ENCODE measurements at places on chromosomes 12 and 14. TPM values are rescaled to one million over a fixed set of nuclear protein-coding genes. Genes with fewer than 3 reads are reported as not detected.

The SDR9C7 gene
- total RNA-seq: not detected

GRCh38 chr12:91852634-91853033 lies 293.0 kb downstream of the BTG1 start:
- DNase-seq: no peak

The TROAP gene
- total RNA-seq: 1.3 TPM

The EPS8 gene
- total RNA-seq: 3.1 TPM

DNA sequence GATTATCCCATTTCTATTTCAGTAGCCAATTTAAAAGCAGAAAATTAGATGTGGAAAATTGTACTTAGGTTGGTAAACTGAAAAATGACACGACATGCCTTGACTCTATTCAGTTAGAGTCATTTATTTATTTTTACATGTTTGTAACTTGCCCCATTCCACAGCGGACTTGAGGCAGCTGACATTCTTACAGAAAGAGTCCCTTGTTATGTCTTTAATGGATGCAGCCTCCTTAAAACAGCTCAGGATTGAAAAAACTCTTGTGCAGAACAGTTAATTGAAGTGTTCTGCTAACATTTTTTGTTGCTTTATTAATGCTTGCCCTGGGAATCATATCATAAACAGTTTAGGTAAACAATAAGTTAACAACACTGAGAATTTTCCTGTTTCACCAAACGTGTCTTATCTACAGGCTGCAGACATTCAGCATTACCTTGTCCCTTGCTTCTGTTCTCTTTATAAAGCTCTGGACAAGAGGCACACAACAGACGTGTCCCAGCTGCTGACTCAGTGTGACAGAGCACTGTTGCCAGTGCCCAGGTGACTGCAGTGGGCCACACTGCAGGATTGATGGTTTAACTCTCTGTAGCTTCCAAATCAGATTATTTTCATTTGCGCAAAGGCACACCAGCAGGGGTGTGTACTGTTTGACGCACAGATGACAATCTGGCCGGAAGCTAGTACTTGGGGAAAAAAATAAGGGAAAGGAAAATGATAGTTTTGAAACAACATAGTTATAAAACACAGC lies 101.6 kb downstream of the PELI2 start:
- DNase-seq: no peak

GRCh38 chr12:52413782-52414345 lies 7.7 kb upstream of the KRT82 start:
- no peak for DNase-seq

DNA sequence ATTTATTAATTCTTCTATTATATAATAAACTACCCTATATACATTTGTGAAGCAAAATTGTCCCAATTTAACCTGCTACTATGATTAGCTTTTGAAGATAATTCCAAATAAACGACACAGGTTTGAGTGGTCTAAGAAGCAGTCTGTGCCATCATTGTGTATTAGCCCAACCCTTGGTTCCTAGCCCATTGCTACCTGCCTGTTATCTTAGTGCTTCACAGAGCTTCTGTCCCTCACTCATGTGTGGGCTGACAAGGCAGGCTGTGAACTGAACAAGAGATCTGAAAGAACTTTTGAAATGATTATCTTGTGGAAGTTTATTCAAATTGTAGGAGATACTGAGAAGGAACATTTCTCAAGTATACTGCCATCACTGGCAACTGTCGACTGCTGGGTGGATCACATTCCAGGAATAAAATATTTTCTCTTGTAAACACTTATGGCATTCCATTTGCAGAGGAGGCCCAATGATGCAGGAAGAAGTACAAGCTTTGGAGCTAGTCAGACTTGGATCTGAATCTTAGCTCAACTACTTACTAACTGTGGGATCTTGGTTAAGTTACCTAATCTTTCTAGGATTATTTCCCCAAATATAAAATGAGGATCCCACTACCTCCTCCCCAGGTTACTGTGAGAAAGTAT lies 7.8 kb upstream of the MTERF2 start:
- no peak for DNase-seq

The GUCY2C gene
- total RNA-seq: not detected

DNA sequence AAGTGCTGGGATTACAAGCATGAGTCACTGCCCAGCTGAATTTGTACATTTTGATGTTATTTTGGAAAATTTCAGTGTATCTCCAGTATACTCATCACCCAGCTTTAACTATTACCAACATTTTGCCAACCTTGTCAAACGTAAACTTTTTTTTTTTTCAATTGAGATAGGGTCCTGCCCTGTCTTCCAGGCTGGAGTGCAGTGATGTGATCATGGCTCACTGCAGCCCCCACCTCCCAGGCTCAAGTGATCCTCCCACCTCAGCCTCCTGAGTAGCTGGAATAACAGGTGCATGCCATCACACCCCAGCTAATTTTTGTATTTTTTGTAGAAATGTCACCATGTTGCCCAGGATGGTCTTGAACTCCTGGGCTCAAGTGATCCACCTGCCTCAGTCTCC lies 29.2 kb downstream of the MDM2 start:
- no peak for DNase-seq

The GCH1 gene
- 23.2 TPM for total RNA-seq

DNA sequence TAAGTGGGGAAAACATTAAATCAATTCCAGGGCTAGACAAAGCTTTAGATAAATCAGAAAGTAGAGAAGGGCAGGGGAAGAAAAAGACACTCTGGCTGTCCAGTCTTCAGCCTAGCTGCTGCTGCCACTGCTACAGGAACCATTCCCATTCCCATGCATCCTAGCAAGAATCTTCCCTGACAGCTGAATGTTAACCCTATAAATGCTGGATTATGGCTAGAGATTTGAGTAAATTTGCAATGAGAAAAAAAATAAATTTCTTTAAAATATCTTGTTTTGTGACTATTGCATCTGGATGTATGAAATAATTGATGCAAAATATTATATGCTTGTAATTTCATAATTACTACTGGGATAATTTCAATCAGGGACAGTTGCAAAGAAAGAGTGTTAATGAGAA lies 15.0 kb upstream of the CDKN3 start:
- DNase-seq: no peak

- no peak for DNase-seq
Observed at GRCh38 chr12:54287261-54288157, 7.0 kb downstream of the HNRNPA1 start.

GRCh38 chr12:42958291-42958674 lies 368.7 kb upstream of the PRICKLE1 start:
- no peak for DNase-seq

The C12orf54 gene
- not detected for total RNA-seq

GRCh38 chr12:92471551-92471950 lies 231.2 kb upstream of the PLEKHG7 start:
- DNase-seq: no peak

DNA sequence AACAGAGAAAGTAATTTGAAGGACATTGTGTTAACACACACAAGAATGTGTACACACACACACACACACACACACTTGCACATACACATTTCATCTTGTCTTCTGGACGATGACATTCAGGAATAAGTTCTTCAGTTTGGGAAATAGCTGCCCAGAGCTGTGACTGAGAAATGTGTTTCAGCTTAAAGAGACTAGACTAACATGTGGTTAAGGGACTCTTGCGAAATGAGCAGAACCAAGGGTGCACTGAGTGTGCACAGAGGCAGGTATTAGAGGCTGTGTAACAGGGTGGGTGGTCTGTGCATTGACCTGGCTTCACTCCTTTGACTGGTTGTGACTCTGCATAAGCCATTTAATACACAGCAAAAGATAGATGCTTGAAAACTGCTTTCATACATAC lies 29.4 kb upstream of the KCNA5 start:
- no peak for DNase-seq

The CNTN1 gene
- not detected for total RNA-seq

- DNase-seq: no peak
Observed at GRCh38 chr12:101945369-101946232, 68.2 kb downstream of the DRAM1 start.

GRCh38 chr14:71780075-71780474 lies 152.2 kb upstream of the RGS6 start:
- DNase-seq: no peak

- no peak for DNase-seq
Observed at GRCh38 chr14:104843006-104843405, 22.1 kb upstream of the CEP170B start.

DNA sequence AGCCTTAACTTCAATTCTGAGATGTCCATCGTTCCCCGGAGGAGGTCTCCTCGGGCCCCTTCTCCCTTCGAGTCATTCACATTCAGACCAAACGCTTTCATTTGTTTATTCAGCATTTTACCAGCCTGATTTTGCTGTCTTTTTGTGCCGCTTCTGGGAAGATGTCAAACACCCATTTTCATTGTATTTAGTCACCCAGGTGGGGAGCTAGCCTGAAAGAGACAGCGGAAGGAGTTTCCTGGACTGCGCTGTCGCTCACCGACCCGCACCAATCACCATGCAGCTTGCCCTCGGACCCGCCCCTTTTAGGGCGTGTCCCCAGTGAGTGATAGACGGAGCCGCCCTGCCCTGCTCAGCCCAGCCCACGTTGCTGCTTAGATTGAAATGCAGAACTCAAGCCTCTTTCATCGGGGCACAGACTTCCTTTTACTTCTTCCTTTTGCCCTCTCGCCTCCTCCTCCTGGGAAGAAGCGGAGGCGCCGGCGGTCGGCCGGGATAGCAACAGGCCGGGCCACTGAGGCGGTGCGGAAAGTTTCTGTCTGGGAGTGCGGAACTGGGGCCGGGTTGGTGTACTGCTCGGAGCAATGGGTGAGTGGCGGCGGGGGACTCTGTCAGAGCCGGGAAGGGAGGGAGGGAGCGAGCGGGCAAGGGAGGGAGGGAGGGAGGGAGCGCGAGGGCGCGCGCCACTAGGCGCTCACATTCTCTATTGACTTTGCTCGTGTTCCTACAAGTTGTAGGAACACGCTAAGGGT lies at the start of gene PAX9:
Gene PAX9, plus strand, starts transcription at position 355 of the 752 bp plus-strand sequence. Its CDS starts 230 bp downstream, at position 585.
- no peak for DNase-seq

DNA sequence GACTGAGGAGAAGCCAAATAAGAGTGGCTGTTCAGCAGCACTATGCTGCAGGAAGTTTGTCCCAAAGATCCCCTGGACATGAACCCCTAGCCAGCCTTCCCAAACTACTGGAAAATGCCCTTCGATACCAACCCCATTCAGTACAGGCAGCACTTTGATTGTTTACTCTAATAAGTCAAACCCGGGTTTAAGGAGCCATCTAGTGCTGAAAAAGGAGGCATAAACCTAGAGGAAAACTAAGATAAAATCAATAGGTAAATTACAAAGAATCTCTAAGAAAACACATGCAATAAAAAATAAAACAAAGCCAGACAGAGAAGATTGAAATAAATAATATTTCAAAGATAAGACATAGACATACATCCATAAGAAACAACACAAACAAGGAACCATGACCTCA lies 771.6 kb downstream of the RPS29 start:
- DNase-seq: no peak

GRCh38 chr14:63840981-63841380 lies 11.8 kb upstream of the SYNE2 start:
- DNase-seq: peak; percentile 46

GRCh38 chr14:74882103-74882920 lies 596 bp downstream of the DLST start:
- DNase-seq: peak; percentile 73

- DNase-seq: no peak
Observed at GRCh38 chr14:24895622-24896021, 154.3 kb downstream of the STXBP6 start.

The TAS2R9 gene
- 0.20 TPM for total RNA-seq

- DNase-seq: no peak
Observed at GRCh38 chr12:42382013-42382696, 56.2 kb downstream of the PPHLN1 start.

GRCh38 chr14:100539766-100540140 lies 47.5 kb downstream of the BEGAIN start:
- no peak for DNase-seq

GRCh38 chr14:82490397-82490796 lies 956.7 kb upstream of the SEL1L start:
- DNase-seq: no peak

- no peak for DNase-seq
Observed at GRCh38 chr14:97027256-97027999, 230.2 kb downstream of the VRK1 start.

- DNase-seq: no peak
Observed at GRCh38 chr12:90163975-90164374, 455.3 kb upstream of the ATP2B1 start.

DNA sequence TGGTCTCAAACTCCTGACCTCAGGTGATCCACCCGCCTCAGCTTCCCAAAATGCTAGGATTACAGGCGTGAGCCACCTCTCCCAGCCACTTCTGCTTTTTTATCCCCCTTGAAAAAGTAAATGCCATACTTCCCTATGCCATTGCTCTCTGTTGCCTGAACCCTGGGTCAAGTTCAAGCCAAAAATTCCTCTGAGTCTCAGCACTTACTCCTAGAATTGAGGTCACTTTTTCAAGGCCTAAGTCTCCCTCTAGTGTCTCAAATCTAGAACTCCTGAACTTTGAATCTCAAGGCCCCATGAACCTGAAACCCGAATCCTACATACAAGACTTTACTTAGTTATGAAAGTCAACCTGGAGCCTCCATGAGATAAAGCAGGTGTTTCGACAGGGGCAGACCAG lies 1.4 kb upstream of the APOBEC1 start:
- no peak for DNase-seq

- DNase-seq: no peak
Observed at GRCh38 chr12:49198431-49199155, 9.7 kb upstream of the TUBA1A start.

DNA sequence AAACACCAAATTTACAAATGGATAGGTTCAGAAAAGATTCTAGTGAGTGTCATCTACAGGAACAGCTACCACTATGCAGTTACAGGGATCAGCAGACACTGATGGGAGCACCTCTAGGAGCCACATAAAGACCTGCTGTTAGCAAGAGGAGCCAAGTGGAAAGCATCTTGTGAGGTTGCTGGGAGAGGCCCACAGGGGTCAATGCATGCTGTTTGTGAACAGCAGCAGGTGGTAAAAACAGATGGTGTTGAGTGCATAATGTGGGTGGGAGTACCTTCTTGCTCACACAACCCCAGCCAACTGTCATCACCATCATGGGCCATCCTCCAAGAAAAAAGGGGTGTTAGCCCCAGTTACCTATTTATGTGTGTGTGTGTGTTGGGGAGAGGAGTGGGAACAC lies 215.2 kb upstream of the SSTR1 start:
- no peak for DNase-seq

The SIX6 gene
- total RNA-seq: not detected

The GPR65 gene
- total RNA-seq: 10.0 TPM

GRCh38 chr12:68628698-68629097 lies 18.0 kb downstream of the RAP1B start:
- DNase-seq: no peak

The IL23A gene
- total RNA-seq: 36.9 TPM

The DTX1 gene
- total RNA-seq: 15.8 TPM

GRCh38 chr12:573232-573631 lies 90.0 kb downstream of the NINJ2 start:
- no peak for DNase-seq

- DNase-seq: no peak
Observed at GRCh38 chr14:74257941-74258763, 18.9 kb downstream of the VSX2 start.

- no peak for DNase-seq
Observed at GRCh38 chr12:32108787-32109186, 2.1 kb downstream of the BICD1 start.

DNA sequence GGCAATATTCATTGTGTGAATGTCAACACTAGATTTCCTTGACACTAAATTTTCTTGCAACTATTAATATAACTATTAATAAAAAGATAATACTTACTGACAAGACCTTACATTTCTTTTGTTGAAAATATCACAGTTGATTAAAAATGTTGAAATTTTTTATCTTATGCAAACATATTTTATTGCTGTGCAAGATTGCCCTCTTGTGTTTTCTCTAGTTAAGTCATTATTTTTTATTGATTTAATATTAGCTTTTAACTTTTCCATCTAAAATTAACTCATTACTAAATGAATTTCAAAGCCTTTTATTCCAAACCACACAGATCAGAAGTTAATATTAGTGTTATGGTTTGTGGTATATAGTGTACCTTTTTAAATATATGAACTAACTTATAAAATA lies 11.7 kb upstream of the NAA30 start:
- no peak for DNase-seq

The CCDC177 gene
- total RNA-seq: not detected
